Activated CD4-positive, CD25-positive, alpha-beta regulatory T cell treated with anti-CD3 and anti-CD28 coated beads, Interleukin-2, amount 50 U/mL, for 24 hours (primary cell): ENCODE measurements at places on chromosomes 6 and 20.

GRCh38 chr6:130355572-130355971 is 10.2 kb upstream of the TMEM200A start:
- no peak for ATAC-seq

- no peak for ATAC-seq
These were observed 175.1 kb downstream of the JARID2 start for GRCh38 chr6:15420959-15421438.

DNA sequence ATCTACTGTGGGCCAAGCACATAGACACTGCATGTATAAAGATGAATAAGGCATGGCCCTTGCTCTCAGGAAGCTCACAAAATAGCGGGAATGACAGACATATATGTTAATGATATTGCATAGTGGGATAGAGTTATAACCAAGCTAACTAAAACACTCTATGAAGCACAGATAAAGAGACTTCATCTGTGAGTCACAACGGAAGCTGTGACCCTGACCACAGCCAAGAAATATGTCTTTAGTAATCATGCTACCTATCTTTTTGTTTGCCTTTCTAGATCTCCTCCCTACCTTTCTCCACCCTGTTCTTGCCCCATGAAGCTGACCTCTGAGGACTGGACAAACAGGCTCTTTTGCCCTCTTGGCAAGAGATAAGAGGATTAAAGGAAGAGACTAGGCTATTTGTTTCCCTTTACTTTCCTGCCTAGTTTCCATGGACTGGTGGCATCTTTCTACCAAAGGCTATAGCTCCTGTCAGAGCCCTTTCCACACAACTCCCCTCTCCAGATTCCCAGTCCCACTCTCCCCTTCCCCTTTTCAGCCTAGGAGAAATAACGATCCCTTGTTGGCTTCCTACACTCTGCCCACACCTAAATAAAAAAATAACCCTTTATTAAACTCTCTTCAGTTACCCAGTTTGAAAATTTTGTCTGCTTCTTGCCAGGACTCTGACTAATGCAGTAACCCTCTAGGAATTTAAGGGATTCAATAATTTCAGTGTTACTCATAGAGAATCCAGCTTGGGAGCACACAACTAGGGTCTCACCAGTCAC is 504.9 kb upstream of the MARCKS start:
- no peak for ATAC-seq

DNA sequence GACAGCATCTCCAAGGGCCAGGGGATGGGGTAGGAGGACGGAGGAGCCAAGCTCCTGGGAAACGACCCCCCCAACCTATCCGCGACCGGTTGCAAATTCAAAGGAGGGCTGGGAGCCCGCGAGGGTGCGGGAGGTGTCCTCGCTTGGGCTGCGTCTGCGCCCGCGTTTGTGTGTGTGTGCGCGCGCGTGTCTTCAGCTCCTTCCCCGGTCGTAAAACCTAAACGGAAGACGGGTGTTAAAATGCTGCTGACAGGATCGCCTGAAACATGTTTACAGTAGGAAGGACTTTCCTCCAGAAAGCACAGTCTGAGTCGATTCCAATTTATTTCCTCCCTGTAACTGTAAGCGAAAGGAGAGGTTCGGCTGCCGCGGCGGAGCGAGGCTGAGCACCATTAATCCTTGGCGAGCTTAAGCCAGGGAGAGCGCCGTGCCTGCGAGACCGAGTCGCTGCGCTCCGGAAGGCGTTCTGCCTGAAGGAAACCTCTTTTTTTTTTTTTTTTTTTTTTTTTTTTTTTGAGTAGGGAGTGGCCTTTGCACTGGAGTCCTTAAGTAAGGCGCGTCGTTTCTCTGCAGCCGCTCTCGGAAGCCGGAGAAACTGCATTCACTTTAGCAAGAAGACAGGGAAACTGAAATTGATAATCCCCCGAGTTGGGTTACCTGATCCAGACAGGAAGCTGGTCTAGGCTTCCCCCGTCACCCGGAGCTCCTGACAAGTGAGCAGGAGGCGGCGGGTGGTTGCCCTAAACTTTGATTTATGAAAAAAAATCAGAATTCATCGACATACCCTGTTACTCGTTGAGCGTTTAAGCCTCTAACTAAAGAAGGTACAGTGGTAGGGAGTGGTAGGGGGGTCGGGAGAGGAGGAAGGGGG is 4.8 kb upstream of the SOX4 start:
- peak; percentile 21 for ATAC-seq

- peak; percentile 51 for ATAC-seq
These were observed 64.4 kb downstream of the GTF2H5 start for GRCh38 chr6:158232316-158233213.

- ATAC-seq = no peak
These were observed 365.2 kb downstream of the PAX1 start for GRCh38 chr20:22070610-22071058.

DNA sequence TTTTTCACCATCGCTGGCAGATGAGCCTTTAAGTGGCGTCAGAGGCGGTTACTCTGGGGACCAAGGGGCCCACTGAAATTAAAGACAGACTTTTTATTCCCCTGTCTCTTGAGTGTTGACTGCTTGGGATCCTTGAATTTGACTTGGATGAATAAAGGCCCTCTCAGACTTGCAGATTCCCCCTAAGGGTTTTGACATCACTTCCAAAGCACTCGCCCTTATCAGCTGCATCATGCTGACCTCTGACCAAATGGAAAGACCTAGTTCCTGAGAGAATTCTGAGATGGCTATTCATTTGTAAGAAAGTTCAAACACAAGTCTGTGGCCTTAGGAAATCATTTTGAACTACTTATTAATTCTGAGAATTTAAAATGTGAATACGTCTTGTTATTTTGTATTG is 13.5 kb upstream of the MOXD1 start:
- ATAC-seq = no peak

- ATAC-seq = no peak
These were observed 2.9 kb downstream of the TFAP2B start for GRCh38 chr6:50821441-50822077.

GRCh38 chr6:23202207-23202606 is 632.8 kb downstream of the HDGFL1 start:
- no peak for ATAC-seq

DNA sequence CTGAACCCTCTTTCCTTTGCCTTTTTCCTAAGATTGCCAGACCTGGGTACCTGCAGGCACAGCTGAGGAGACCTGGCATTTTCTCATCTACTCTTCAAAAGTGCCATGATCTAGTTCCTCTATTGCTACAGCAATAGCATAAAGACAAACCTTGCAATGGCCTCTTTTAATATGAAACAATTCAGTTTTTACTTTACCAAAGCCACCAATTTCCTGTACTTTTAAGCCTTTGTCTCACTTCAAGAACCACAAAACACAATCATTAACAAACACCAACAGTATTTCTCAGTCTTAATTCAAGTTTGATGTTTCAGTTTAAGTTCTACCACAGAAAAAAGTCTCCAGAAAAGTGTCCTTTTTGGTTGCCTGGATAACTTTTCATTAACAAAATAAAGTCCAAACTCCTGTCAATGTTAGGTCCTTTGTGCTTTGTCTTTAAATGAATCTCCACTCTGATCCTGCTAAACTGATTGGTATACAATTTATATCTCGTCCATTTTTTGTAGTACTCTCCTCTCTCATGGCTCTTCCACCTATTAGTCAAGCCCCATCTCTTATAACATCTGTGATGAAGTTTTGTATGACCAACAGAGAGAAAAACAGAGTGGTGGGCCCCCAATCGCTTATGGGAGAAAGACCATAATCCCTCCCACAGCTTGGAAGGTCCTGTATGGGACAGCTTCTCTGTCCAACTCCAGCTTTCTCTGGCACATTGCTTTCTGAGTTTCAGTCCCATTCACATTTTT is 50.5 kb upstream of the THEMIS start:
- peak; percentile 36 for ATAC-seq

- no peak for ATAC-seq
These were observed 26.5 kb downstream of the ULBP1 start for GRCh38 chr6:149990212-149990660.

GRCh38 chr6:126180585-126180984 is 159.3 kb upstream of the CENPW start:
- peak; percentile 94 for ATAC-seq

DNA sequence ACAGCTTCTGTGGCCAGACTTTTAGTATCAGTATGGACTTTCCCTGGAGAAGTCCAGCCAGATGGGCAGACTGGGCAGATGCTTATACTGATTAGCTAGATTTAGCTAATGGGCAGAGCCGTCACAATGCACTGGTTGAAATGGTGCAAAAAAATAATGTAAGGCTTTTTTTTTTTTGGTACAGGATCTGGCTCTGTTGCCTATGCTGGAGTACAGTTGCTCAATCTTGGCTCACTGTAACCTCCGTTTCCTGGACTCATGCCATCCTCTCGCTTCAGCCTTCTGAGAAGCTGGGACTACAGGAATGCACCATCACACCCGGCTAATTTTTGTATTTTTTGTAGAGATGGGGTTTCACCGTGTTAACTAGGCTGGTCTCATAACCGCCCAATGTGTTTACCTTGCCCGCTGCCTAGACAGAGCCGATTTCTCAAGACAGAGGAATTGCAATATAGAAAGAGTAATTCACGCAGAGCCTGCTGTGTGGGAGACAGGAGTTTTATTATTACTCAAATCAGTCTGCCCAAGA is 16.4 kb upstream of the KIFC1 start:
- no peak for ATAC-seq
